Stimulated activated CD8-positive, alpha-beta memory T cell treated with anti-CD3 and anti-CD28 coated beads, Interleukin-4, amount 100 ng/mL, for 1 hour (primary cell): ENCODE measurements at places on chromosomes 4 and X.

- DNase-seq, result no peak
These were observed 7.6 kb downstream of the FAT4 start for GRCh38 chr4:125322366-125322730.

DNA sequence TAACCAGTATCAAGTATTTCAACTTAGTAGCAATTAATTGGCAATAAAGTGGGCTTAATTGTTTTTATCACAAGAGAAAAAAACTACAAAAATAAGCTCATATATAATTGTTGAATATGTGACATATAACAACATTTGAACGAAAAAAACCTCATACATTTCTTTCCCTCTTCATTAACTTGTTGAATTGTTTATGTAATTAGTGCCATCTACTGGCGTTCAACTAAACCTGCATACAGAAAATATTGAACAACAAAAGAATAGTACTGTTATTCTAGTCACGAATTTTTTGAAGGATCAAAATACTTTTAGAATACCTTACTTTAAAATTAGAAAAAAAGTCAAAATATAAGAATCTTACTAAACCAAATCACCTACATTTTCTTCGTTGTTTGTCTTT is 586.5 kb upstream of the FTHL17 start:
- no peak for DNase-seq

DNA sequence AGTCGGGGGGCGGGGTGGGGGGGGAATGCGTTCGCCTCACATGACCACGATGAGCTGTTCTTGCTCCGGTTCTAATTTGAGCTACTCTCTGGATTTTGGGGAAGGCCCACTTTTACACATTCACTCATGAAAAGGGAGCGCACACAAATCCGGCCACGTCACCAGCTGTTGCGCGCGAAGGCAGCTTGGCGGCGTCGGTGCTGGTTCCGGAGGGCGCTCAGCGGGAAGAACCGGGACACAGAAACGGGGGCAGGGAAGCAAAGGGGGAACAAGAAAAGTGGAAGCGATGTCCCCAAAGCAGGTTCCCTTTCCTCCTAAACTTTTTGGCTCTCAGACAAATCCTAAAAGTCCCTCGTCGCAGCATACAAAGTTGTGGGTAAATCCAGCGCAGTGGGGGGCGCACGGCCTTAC is 605 bp downstream of the ANXA5 start:
- peak; percentile 10 for DNase-seq

- DNase-seq, result no peak
These were observed 133.1 kb downstream of the ARAP2 start for GRCh38 chr4:36111172-36111571.

DNA sequence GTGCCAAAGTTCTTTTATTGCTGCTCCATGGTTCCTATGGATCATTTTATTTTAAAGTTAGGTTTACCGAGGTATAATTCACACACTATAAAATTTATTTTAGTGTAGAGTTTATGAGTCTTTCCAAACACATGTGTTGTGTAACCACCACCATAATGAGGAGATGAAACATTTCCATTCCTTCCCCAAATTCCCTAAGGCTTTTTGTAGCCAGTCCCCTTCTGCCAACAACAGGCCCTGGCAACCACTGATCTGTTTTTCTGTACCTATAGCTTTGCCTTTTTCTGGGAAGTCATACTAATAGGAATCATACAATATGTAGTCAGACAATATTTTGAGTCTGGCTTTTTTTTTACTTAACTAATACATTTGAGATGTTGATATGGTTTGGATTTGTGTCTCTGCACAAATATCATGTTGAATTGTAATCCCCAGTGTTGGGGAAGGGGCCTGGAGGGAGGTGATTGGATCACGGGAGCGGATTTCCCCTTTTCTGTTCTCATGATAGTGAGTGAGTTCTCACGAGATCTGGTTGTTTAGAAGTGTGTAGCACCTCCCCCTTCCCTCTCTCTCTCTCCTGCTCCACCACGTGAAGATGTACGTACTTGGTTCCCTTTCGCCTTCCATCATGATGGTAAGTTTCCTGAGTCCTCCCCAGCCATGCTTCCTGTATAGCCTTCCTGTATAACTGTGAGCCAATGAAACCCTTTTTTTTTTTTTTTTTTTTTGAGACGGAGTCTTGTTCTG is 59.6 kb upstream of the DHX15 start:
- DNase-seq, result no peak

DNA sequence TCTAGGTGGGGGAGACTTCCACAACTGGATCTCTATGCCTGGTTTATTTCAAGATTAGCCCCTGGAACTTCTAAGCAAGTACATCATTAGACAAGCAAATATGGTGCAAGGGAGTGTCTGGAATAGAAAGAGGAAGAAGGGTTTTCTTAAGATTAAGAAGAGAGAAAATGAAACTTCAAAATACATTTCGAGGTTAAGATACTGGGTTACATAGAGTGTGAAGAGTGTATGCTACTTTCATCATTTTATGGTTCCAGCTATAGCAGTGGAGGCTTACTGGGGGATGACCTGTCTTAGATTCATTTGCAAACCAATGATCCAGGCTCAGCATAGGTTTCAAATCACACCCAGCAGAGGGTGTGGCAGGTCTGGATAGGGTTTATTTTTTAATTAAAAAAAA is 144.4 kb upstream of the GATB start:
- DNase-seq, result no peak

GRCh38 chr4:917466-917865 is 14.7 kb downstream of the GAK start:
- DNase-seq, result no peak

DNA sequence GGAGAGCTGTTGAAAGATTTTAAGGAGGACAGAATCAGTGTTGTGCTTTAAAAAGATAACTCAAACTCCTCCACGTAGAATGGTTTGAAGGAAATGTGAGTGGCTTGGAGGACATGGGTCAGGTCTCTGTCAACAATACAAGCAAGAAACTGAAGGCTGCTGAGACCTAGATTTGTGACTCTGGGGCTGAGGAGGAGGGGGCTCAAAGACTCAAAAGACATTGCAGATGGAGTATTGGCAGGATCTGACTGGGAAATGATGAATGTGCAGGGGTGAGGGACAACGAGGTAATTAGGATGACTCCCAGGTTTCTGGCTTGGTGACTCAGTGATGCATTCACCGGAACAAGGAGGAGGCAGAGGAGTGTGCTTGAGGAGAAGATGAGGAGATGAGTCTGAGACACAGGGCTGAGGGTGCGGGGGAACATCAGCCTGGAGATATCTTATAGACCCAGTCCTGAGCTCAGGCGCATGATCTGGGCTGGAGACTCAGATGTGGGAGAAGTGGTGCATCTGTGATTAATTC is 3.3 kb upstream of the RPS4X start:
- no peak for DNase-seq

DNA sequence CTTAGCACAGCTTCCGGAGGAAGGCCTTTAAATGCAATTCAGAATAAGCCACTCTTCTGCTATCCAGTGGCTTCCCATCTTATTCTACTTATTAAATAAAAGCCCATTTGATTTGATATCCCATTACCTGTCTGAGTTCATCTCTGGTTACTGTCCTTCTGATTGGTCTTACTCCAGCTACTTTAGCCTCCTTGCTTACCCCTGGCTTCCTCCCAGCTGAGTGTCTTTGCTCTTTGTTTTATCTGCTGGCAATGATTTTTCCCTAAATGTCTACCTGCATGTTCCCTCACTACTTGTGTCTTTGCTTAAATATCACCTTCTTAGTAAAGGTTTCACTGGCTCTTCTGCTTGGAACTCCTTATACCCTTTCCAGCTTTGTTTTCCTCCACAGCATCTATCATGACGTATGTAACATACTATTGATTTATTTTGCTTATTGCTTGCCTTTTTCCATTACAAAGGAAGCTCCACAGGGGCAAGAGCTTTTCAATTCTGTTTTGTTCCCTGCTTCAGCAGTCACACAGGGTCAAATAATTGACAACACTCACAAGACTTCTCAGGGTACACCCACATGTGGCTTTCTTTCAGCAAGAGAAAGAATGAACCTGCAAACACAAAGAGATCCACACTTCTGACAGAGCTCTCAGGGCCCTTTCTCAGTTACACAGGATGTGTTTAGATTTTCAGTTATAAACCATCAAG is 63.8 kb downstream of the TBC1D19 start:
- no peak for DNase-seq

DNA sequence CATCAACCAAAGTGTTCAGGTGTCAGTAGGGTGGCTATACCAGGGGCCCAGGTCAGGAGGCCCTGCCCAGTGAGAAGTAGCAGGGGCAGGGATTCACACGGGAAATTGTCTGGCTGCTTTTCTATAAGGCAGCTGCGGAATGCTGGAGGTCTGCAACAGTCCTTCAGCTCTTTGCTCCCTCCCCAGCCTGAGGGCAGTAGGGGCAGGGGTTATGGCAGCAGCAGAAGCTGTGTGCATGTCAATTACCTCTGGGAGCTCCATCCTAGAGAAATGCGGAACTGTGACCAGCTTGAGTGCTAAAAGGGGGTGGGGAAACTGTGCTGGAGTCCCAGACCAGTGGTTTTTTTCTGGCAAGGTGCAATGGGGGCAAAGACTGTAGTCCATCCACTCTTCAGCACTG is 810.4 kb downstream of the PCDH7 start:
- no peak for DNase-seq

DNA sequence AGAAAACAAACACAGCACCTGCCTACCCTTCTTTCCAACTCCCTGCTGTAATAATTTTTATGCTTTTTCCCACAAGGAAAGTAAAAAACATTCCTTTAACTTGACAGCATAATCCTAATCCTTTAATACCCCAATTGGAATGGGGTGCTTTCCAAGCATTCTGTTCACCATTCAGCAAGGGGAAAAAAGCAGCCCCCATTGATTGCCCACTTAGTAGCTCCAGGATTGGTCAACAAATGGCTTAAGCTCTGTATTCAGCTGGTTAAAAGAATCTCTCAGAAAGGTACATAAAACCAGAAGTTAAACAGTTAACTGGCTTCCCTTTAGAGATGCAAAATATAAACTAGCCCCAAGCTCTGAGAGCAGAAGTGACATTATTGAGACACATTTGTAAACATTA is 194.8 kb upstream of the ATOH1 start:
- DNase-seq, result no peak

- peak; percentile 17 for DNase-seq
These were observed 885 bp downstream of the CCDC110 start for GRCh38 chr4:185470501-185471195.

DNA sequence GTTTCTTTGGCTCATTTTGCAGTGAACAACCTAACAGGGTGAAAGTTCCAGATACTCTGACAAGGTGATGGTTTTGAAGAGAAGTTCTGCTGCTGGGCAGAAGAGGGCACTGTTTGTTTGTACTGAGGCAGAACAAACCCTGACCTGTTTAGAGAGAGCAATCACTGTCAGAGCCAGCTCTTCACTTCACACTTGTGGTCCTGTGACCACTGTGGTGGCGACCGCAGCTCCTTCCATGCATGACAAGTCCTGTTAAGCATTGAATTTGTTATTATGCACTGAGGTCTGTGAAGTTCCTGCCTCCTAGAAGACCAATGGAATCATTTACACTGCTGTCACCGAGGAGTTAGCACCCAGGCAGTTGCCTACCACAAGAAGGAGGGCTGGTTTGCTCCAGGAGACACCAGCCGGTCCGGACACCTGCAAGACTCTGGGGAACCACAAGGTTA is 86.6 kb downstream of the ZNF330 start:
- DNase-seq, result peak; percentile 37

DNA sequence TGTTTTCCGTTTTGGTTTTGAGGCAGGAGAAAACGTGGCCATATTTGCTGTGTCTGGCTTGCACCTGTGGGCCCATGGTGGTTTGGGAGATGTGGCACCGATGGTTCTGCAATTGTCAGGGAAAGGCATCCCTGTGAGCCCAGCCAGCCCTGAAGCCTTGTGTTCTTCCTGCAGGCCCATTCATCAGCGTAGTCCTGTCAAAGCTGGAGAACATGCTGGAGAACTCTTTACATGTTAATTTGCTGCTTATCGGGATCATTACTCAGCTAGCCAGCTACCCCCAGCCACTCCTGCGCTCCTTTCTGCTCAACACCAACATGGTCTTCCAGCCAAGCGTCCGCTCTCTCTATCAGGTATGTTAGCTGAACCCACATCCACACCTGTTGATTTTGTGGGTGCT is 104.7 kb downstream of the GATB start:
- no peak for DNase-seq

- DNase-seq, result peak; percentile 59
These were observed at the start of gene GRIPAP1 for GRCh38 chrX:49002091-49002935. TSS of gene GRIPAP1 (minus strand) at chrX:49002264. CDS start at chrX:49002229, 35 bp downstream.

GRCh38 chr4:140092094-140092851 is 61.7 kb downstream of the MAML3 start:
- DNase-seq, result no peak

DNA sequence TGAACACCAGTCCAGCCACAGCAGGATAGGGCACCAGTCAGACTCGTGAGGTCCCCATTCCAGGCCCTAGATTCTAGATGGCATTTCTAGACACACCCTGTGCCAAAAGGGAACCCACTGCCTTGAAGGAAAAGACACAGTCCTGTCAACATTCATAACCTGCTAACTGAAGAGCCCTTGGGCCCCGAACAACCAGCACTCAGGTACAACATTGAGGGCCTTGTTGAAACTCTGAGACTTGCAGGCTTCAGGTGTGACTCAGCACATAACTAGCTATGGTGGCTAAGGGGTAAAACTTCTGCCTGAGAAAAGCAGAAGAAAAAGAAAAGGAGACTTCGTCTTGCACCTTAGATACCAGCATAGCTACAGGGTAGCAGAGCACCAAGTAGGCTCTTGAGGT is 252.9 kb upstream of the GRID2 start:
- no peak for DNase-seq

DNA sequence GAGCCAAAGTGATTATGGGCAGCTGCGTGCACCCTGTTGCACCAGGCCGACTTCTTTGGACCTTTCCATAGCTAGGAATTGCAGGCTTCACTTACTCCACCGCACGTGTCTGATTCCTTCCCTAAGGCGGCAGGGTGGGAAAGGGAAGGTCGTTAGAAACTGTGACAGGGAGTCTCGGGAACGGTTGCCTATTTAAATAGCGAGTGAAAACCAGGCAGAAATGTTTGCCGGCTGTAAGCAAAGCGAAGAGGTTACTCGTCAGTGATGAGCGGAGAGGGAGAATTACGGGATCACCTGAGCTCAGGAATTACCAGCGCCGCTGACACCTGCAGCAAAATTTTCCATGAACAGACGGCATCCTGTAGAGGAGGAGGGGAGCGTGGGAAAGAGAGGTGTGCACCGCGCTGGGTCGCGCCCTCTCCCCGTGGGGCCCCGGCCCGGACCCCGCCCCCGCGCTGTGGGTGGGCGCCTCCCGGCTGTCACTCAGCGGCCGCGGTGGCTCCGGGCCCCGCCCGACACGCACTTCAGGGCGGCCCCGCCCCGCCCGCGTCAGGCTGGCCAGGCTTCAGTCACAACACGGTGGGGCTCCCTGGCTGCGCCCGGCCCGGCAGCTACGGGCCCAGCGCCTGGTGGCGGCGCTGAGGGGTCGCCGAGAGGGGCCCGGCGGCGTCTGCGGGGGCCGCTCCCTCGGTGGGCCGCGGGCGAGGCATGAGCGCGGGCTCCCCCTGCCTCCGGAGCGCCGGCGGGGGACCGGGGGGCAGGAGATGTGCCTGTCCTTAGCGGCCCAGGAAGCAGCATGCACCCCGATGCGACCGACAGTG is at the start of gene SNX25:
Gene SNX25 (plus strand): TSS at position 568 of the 821 bp plus-strand sequence. CDS start 229 bp downstream, at position 797.
- peak; percentile 61 for DNase-seq

GRCh38 chr4:158536833-158537232 is 15.2 kb downstream of the RXFP1 start:
- DNase-seq, result no peak

- no peak for DNase-seq
These were observed 34.9 kb downstream of the TIGD2 start for GRCh38 chr4:89146196-89146595.

GRCh38 chr4:79272126-79272525 is 53.7 kb downstream of the NAA11 start:
- DNase-seq, result no peak
